ENCODE measurements at places on chromosomes 1 and 21. TPM values are rescaled to one million over a fixed set of nuclear protein-coding genes. Genes with fewer than 3 reads are reported as not detected.

The HSD3B2 gene
- not detected for total RNA-seq

The SH3D21 gene
- 2.6 TPM for total RNA-seq

The SLC37A1 gene
- 3.6 TPM for total RNA-seq

The SPATA1 gene
- total RNA-seq = 0.43 TPM

The ACBD6 gene
- 57.7 TPM for total RNA-seq

The TSACC gene
- 1.4 TPM for total RNA-seq

The CD247 gene
- total RNA-seq = 0.15 TPM

The TAL1 gene
- not detected for total RNA-seq

The CAPZA1 gene
- 62.9 TPM for total RNA-seq

The SIK1 gene
- total RNA-seq = 19.6 TPM

The MPL gene
- total RNA-seq = 0.31 TPM

The RXFP4 gene
- not detected for total RNA-seq

The CYP4X1 gene
- not detected for total RNA-seq

The MARK1 gene
- 0.07 TPM for total RNA-seq

The ATP6V1G3 gene
- total RNA-seq = not detected

The WDR64 gene
- not detected for total RNA-seq

Measured in A549 treated with RU486 at 1 μM for 4 hours (cell line).